ENCODE measurements at places on chromosomes 3 and 15. TPM values are rescaled to one million over a fixed set of nuclear protein-coding genes. Genes with fewer than 3 reads are reported as not detected.

Gene CIB2
- total RNA-seq, result 1.2 TPM

Gene MITF
- total RNA-seq, result not detected

DNA sequence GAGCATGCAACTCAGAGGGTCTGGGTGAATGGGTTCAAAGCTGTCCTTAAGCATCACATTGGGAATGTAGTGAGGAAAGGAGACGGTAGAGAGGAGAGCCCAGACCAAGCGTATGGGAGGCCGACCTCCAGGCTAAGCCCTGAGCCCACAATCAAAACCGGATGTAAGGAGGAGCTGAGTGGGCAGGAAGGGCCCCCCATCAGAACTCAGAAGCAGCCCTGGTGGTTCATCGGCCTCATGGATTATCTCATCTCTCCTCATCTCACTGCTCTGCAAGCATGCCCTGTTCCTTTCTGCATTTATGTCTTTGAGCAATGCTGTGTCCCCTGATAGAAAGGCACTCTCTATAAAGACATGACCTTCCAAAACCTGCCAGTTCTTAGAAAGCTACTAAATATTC is 6.2 kb downstream of the HDC start:
- no peak for DNase-seq

GRCh38 chr3:54366839-54367238 is 244.5 kb downstream of the CACNA2D3 start:
- no peak for DNase-seq

Gene AMIGO3
- total RNA-seq, result 0.07 TPM

Gene CPN2
- total RNA-seq, result not detected

DNA sequence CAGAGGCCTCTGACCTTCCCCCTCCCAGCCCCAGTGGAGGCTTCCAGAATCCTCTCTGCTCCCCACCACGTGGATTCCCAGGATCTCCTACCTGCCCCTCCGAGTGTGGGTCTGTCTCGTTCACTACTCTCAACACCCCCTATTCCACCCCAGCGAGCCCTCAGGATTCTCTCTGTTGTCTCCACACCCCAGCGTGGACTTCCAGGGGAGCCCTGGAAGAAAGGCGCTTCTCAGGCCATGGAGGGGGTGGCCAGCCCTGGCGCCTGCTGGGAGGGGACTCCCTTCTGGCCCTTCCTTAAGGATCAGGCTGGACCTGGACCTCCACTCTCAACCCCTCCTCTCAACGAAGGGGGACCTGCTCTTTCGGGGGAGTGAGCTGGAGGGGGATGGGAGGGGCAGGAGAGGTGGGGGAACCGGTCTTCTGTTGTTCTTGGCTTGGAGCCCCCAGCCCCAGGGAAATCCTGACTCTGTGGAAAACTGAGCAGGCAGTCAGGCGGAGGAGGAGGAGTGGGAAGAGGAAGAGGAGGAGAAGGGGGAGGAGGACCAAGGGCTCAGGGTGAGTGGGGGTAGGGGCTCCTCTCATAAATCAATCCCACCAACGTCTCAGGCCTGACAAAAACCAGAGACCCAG is 32.9 kb downstream of the EPHB3 start:
- DNase-seq, result no peak

DNA sequence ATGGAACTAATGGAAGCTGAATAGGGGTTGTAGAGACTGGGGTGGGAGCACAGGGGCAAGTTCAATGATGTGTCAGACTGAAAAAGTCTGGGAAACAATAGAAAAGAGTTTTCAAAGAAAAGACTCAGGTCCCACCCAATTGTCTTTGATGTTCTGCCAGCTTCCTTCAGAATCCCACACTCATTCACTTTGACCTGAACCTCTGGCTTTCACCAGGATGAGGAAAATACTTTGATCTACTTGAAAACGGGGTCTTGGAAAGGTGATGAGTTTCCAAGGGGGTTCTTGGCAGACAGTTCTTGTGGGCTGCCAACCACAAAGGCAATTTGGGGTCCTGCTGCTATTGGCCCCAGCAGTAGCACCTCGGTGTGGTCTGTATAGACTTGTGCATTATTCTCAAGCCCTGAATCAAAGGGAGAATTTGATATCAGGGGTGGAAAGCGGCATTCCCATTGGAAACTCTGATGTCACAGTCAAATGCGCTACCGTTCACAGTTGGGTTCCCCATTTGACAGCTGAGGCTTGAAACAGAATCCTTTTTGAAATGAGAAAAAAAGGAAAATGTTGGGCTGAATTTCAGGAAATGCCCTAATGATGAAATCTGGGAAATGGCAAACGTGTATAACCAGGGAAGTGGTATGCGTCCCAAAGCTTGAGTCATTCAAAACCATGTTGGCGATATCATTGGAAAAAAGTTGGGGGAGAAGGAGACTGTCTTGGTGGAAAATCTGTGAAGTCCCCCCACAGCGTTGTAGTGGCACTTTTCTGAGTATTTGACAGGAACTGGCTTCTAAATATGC is 229.2 kb upstream of the LRTM1 start:
- DNase-seq, result no peak

Gene KNL1
- total RNA-seq, result 33.5 TPM

Gene TM4SF4
- total RNA-seq, result not detected

Gene TRPM1
- not detected for total RNA-seq

DNA sequence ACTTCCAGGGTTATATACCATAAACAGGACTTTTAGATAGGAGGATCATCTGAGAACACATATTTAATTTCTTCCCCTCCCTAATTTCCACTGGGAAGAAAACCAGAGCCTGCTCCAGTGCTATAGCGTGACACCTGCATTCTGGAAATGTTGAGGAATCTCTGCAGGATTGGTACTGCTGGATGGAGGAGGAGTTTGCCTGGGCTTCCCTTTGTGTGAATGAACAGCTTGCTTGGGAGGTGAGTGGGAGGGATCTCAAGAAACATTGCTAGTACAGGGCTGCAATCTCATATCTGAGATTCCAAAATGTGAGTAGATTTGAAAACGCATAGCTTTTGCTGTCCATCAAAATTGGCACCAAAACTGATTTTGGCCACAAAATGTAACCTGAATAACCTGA is 295.9 kb upstream of the RGMA start:
- DNase-seq, result no peak

GRCh38 chr3:67551361-67552016 is 102.9 kb downstream of the SUCLG2 start:
- DNase-seq, result no peak

- DNase-seq, result no peak
Measured at GRCh38 chr3:171831936-171832335, 11.2 kb upstream of the TMEM212 start.

DNA sequence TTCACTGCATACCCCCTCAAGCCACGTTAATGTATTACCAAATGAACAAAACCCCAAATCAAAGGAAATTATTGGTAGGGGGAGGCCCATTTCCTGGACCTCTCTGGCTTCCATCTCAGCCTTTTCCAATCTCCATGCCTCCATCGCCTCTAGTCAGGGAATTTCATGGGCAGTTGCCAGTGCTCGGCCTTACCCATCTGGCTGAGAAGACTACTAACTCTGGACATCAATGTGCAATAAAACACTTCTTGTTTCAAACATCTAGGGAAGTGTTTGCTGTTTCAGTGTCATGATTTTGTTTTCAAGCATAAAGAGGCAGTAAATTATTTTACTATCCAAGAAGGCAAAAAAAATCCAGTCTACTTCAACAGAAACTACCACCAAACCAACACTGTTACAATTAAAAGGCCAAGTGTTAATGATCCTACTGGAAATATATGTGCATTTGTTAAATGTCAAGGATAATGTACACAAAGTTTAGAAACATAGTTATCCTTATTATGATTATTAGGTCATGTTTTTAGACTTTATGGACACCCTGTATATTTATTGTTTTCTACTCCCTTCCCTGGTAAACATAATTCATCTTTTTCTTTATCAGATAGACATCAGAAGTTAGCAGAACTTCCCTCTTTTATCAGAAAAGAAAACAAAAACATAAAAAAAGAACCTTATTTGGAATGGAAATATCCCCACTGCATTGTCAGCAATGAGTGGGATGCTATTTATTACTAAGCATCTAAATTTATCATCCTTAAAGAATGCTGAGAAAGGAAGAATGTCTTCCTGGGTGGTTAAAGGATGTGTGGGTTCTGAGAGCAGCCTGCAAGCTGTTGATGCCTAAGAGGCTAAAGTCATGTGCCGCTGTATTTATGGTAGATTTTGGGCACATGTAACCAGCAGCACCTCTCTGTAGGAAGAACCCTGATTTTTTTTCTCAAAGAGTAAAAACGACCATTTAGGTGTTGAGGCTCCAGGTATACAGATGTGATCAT is 15.2 kb downstream of the LDHAL6B start:
- DNase-seq, result no peak

DNA sequence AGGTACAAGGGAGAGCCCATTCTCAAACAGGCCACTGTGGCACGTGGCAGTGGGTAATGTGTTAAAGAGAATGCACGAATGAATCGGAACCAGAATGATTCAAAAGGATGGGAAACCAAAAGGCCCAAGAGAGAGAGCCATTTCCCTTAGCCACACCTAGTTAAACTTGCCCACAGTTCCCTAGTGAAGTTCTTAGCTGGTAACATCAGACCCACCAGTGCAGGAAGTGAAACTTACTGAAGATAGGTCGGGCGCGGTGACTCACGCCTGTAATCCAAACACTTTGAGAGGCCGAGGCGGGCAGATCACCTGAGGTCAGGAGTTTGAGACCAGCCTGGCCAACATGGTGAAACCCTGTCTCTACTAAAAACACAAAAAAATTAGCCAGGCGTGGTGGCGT is 97.1 kb downstream of the MEX3B start:
- peak; percentile 39 for DNase-seq

DNA sequence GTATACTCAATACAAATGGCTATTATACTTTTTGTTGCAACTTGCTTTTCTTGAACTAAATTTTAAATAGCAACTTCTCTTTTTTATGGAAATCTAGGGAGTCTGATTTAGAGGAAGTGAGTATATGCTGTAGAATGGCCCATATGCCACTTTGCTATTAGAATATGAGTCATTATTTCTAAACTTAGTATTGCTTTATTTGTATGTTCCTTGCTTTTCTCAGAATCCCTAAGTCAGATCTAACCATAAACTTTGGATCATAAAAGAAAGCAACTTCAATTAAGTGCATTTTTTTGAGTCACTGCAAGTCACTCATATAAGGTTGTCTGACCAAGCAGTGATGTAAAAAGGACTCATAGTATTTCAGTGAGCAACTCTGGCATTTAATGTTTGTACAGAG is 17.5 kb upstream of the SPTSSB start:
- no peak for DNase-seq

- DNase-seq, result no peak
Measured at GRCh38 chr3:129598000-129598381, 8.5 kb downstream of the PLXND1 start.

Gene CLDN16
- total RNA-seq, result not detected

Gene GNAT1
- total RNA-seq, result 0.14 TPM

GRCh38 chr15:65996901-65997300 is 127.6 kb downstream of the RAB11A start:
- DNase-seq, result no peak

Gene KLHL24
- 9.6 TPM for total RNA-seq

DNA sequence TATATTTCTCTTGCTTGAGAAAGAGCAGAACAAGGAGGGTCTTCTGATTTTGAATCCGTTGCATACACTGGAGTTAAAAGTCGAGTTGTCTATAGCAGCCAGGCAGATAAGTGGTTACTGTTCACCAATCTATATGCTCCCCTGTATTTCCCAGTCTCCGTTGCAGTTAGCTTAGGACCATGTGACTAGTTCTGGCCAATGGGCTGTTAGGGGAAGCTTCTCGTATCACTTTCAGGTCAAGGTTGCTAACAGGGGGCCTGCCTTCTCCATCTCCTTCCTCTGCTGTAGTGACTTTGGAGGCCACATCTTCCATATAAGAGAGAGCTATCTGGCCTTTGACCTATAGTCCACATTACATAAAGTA is 188.5 kb upstream of the KBTBD8 start:
- DNase-seq, result no peak

Gene CILP
- total RNA-seq, result not detected

Gene ITPKA
- 2.5 TPM for total RNA-seq

GRCh38 chr15:90270502-90271150 is 5.2 kb downstream of the NGRN start:
- DNase-seq, result no peak

Gene SERPINI2
- not detected for total RNA-seq

- DNase-seq, result no peak
Measured at GRCh38 chr3:193868590-193868989, 267.4 kb upstream of the HES1 start.

DNA sequence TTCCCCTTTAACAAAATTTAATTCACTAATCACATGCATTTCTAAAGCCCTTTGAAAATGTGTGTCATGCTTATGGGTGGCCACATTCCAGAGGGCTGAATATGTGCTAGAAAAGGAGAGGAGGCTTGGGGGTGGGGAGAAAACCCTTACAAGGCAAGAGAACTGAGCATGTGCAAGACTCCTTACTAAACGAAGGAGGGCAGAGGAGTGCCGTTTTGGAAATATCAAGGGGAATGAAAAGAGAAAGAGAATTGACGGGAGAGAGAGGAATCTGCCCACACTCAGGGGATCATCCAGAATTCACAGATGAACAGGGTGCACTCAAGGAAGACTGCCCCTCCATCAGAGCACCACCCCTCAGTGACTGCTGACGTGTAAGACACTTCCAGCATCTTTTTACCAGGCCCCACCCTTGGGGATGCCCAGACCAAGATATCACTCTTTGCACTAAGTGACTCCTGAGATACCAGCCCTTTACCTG is 37.9 kb upstream of the TSC22D2 start:
- DNase-seq, result no peak

Gene CCR1
- 0.16 TPM for total RNA-seq

DNA sequence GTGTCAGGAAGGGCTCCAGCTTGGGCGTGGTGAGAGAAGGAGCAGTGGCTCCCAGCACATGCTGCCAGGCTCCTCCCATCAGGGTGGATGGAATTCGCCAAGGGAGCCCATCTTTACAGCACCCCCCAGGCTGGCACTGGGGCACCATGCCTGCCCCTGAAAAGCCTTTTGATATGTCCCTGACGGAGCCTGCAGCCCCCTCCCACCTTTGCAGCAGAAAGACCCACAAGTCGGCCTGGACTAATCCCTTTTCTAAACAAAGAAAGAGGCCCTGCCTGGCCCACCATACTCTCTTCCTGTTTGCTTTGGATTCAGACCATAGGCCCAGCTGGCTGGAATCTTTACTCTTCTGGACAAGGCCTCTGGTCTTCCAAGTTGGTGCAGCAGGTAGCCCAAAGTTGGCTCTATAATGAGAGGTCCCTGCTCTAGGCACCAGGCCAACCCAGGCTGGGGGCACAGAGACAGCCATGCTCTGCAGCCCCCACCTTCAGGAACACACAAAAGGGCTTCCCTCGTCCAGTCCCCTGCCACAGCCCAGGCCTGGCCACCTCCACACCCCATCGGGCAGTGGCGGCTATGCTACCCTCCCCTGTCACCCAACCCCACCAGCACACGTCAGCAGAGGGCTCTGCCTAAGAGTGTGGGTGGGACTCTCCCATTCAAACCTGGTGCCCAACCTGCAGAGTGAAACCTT is 5.4 kb downstream of the ANPEP start:
- DNase-seq, result no peak

GRCh38 chr3:38043486-38043885 is 4.5 kb downstream of the DLEC1 start:
- no peak for DNase-seq

Gene LMAN1L
- total RNA-seq, result not detected

Gene SPESP1
- total RNA-seq, result 1.3 TPM

- peak; percentile 52 for DNase-seq
Measured at GRCh38 chr3:31247850-31248562, 284.7 kb upstream of the STT3B start.

Data from activated CD4-positive, alpha-beta T cell treated with anti-CD3 and anti-CD28 coated beads for 36 hours (primary cell).